ENCODE measurements at places on chromosomes 1 and 21.

GRCh38 chr21:44780767-44781459 is 20.7 kb downstream of the UBE2G2 start:
- DNase-seq: no peak

GRCh38 chr21:45873866-45874265 is 107.7 kb upstream of the COL6A1 start:
- no peak for DNase-seq

DNA sequence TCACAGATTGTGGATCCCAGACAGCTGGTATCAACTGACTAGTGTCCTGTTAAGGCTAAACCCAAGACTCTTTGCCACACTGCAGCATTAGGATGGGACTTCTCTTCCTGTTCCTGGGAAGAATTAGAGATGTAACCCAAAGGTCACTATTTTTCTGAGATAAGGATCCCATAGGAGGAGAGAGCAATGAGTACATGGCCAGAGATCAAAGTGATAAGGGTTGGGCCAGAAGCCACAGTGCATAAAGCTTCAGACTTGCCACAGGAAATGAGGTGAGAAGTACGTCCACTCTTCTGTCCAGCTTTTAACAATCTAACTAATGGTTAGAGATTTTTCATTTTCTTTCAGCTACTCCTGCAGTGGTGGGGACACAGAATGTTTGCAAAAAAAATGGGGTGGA is at the start of gene HSD3B1:
TSS of gene HSD3B1 (plus strand) at position 270 of the 400 bp plus-strand sequence. CDS start 267 bp downstream, outside the sequence.
- no peak for DNase-seq

GRCh38 chr21:41235201-41235600 is 67.2 kb downstream of the BACE2 start:
- no peak for DNase-seq

GRCh38 chr1:78070210-78070609 is 24.4 kb downstream of the GIPC2 start:
- DNase-seq: no peak

DNA sequence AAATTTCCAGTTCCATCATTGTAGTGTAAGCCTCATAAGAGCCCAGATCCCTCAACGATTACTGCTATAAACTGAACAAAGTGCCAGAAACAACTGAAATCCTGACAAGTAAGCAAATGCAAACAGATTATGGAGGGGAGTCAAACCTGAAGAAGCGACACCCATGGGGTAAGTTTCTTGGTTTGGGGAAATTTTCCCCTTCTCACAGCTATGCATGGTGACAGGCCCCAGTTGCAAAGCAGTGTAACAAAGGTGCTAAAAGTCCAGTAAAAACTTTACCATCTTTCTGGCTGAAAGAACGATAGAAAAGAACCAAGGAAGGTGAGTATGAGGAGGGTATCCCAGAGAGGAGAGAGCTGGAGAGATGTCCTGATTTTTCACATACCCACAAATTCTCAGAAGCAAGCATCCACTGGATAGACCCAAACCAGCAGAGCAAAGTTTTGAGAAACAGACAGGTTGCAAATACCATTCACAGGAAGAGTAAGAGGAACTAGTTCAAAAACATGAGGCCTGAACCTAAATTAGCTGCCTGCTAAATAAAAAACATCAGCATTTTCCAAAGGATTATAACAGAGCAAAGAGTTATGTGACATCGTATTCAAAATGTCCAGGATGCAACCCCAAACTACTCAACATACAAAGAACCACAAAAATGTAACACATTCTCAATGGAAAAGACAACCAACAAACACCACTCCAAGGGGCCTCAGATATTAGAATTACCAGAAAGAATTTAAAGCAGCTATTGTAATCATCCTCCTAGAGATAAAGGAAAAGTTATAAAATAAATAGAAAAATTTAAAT is 14.5 kb downstream of the SCYL3 start:
- no peak for DNase-seq

GRCh38 chr1:2528966-2529783 is 888 bp downstream of the HES5 start:
- DNase-seq: no peak

- no peak for DNase-seq
Observed at GRCh38 chr1:108643492-108644335, 17.2 kb downstream of the HENMT1 start.

- DNase-seq: no peak
Observed at GRCh38 chr1:20095564-20096434, 23.5 kb downstream of the PLA2G2D start.

- no peak for DNase-seq
Observed at GRCh38 chr1:65431111-65431705, 10.7 kb downstream of the LEPR start.

- no peak for DNase-seq
Observed at GRCh38 chr1:183920651-183921050, 115.7 kb downstream of the RGL1 start.
